Lung microvascular endothelial cell (primary cell): ENCODE measurements at places on chromosomes 13 and 19. TPM values are rescaled to one million over a fixed set of nuclear protein-coding genes. Genes with fewer than 3 reads are reported as not detected.
A peak's percentile ranks its signal among the peaks of the same experiment; 100 is the strongest.

GRCh38 chr19:4559569-4559968 is at the start of gene SEMA6B:
TSS of gene SEMA6B (minus strand) at chr19:4559684. CDS start at chr19:4558457, 1,227 bp downstream.
- peak; percentile 93 for DNase-seq

DNA sequence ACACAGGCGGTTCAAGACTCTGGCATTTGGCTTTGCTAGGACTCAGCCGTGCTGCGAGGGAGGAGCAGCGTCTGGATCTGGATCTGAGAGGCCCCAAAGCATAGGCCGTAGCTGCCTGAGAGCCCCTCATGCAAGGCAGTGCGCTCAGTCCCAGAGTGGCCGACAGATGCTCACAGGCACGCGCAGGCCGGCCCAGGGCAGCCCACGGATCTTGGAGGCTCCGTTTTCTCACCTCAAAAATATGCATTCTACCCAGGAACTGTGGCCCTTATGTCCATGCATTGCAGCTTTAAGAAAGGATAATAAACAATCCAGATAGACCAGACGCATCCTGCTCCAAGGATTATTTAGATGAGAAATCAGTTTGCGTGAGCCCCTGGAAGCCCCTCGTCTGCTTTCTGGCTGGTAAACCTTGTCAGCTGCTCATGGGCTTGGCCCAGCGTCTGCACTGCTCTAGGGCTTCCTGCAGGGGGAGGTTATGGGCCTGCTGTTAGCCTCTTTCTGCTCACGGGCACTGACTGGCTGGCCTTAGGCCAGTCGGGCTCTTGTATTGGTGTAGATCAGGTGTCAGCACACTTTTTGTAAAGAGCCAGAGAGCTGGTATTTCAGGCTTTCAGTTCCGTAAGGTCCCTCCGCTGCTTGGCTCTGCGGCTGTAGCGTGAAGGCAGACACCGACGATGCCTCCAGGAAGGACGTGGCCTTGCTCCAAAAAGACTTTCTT is 24.2 kb downstream of the TEX29 start:
- DNase-seq = no peak

DNA sequence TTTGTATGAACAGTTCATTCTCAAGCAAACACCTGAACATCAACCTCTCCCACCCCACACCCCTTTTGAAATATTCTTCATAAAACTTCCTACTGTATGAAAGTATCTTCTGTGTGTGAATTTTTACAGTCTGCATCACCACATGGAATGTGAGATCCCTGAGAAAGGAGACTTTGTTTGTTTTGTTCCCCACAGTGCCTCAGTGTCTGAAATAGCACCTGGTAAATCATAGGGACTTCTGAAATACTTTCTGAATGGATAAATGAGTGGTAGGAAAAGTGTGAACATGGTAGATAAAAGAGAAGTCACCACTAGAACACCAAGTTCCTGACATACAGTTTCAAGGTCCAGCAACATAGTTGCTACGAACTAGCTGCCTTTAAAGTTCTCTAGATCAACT is 1071.2 kb downstream of the EFNB2 start:
- DNase-seq = no peak

DNA sequence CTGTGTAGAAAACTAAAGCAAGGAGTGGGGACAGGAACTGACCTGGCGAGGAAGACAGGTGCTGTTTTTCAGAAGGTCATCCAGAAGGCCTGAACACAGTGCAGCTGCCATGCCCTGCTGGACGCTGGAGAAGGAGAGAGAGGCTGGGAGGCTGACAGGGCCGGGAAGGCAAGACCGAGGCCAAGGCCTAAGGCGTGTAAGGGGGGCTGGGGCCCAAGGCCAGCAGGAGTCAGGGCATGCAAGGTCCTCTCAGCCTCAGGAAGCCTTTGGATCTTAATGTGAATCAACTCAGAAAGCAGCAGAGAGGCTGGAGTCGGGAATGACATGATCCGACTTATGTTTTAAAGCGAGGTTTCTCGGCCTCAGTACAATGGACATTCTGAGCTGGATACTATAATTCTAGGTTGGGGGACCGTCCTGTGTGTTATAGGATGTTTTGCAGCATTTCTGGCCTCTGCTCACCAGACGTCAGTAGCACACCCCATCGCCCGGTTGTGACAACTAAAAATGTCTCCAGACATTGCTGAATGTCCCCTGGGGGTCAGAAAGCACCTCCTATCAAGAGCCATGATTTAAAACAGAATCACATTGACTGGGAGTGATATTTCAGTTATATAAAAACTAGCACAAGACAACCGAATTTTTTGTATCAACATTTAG is 530.4 kb downstream of the MYO16 start:
- no peak for DNase-seq

GRCh38 chr13:43303033-43303729 is 279.8 kb downstream of the DNAJC15 start:
- DNase-seq = peak; percentile 67

GADD45B gene
- 49.5 and 175 TPM in 2 replicates for total RNA-seq

MBD3L3 gene
- total RNA-seq = not detected in 2 replicates

KLK8 gene
- total RNA-seq = not detected in 2 replicates
